ENCODE measurements at places on chromosomes 5 and 9. TPM values are rescaled to one million over a fixed set of nuclear protein-coding genes. Genes with fewer than 3 reads are reported as not detected.

GRCh38 chr5:94329115-94329514 is 289.3 kb downstream of the KIAA0825 start:
- H3K36me3 ChIP-seq: no peaks in the 10 kb centered on the region
- H3K4me3 ChIP-seq: no peak overlapping the region
- H3K27me3 ChIP-seq: no peaks in the 10 kb centered on the region
- no peaks in the 10 kb centered on the region for H3K4me1 ChIP-seq
- H3K27ac ChIP-seq: no peak overlapping the region

- H3K27me3 ChIP-seq: peaks cover 3% of the 10 kb centered on the region
- no peak overlapping the region for H3K4me3 ChIP-seq
- DNase-seq: no peak
- H3K27ac ChIP-seq: no peak overlapping the region
Measured at GRCh38 chr5:150266871-150267291, 22.7 kb downstream of the CAMK2A start.

DNA sequence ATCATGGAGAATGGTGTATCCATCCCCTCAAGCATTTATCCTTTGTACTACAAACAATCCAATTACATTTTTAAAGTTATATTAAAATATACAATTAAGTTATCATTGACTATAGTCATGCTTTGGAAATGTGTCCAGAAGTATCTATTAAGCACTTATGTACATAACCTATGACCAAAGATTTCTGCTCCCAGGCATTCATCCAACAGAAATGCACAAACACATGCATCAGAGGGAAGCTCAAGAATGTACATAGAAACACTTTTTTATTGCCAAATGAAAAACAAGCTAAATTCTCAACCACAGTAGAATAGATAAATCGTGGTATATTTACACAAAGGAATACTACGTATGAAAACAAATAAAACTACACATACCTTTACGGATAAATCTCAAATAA is 700.5 kb upstream of the ZNF608 start:
- H3K27me3 ChIP-seq: no peaks in the 10 kb centered on the region
- no peak for DNase-seq
- no peak overlapping the region for H3K4me3 ChIP-seq

DNA sequence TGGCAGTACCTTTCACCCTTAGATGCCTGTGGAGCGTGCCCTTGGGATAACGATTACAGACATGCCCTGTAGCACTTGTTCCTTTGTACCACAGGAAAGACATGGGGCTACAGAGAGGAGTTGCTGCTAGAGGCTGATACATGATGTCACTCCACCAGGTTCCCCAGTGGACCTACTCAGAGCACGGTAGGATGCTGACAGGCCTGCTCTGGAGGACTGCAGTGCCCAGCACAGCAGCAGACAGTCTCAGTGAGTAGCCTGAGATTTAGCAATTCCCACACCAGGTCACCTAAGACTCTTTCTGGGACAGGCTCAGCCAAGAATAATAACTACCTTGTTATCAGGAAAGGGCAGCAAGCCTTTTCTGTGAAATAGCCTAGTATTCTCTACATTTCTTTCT is 28.8 kb downstream of the PDE4D start:
- no peak overlapping the region for H3K27ac ChIP-seq
- no peak for DNase-seq
- no peaks in the 10 kb centered on the region for H3K4me1 ChIP-seq
- H3K27me3 ChIP-seq: no peaks in the 10 kb centered on the region
- H3K36me3 ChIP-seq: no peaks in the 10 kb centered on the region

DNA sequence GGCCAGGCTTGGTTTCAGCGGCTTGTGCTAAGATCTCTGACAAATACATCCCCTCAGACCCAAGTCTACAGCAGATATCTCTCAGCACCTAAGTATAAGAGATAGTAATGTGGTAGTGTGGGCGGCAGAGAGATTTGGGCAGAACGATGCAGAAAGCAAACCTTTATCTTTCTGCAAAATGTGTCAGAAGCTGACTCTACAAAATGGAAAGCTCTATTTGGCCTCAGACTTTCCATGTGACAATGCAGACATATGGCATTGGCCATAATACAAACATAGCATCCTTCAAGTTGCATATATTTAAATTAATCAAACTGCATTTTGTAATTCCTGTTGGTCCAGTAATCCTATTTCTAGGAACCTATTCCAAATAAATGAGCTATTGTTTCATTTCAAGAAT is 102.5 kb upstream of the RAI14 start:
- no peaks in the 10 kb centered on the region for H3K36me3 ChIP-seq
- DNase-seq: no peak
- no peak overlapping the region for H3K27ac ChIP-seq

Gene PTGES
- total RNA-seq: not detected

All from activated CD4-positive, alpha-beta T cell treated with anti-CD3 and anti-CD28 coated beads, Interleukin-2, amount 10 ng/mL, durations not matched to agents 7 days and 5 days (primary cell).